ENCODE measurements at places on chromosomes 7 and 10.

- no peak for DNase-seq
These were observed 95.0 kb downstream of the CABCOCO1 start for GRCh38 chr10:61757525-61758397.

GRCh38 chr7:87001214-87001613, 58.2 kb downstream of the ELAPOR2 start:
- no peak for DNase-seq

DNA sequence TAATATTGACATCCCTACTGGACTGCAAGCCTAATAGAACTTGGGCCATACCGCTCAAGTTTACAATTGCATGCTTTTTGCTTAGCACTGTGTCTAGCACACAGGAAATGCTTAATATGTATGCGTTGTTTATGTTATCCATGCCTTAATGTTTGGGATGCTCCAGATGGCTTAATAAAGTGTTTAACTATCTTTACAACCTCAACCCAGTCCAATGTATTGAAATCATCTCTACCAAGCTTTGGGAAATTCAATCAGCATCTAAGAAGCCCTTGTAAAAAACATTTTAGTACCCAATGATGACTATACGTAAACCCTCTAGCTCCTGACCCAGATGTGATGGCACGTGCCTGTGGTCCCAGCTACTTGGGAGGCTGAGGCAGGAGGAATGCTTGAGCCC, 40.0 kb downstream of the CALD1 start:
- no peak for DNase-seq

DNA sequence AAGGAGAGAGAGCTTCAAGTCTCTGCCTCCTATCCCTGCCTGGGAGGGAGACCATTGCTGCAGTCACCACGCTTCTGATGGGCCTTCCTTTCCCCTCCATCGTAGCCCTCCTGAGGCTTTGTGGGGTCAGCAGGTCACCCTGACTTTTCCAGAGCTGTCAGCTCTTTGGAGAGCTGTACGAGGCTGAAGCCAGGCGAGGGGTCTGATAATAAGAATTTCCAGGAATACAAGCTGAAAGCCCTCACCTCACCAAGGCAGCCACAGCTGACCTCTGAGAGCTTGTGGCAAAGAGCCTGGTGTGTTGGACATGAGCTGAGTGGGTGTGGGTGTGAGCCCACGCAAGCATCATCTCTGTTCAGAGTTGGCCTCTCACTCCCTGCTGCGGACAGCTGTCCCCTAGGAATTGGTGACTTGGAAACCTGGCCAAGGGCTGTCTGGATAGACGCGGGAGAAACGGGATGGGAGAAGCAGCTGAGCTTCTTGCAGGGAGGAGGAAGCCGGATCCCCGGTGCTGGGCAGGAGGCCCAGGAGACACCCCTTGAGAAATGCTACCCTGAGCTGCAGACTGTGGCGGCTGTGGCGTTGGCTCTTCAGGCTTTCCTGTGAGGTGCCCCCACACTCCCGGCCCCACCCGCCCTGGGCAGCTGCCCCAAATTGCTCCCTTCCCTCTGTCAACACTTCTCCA, 122.1 kb upstream of the BTBD16 start:
- DNase-seq = no peak

DNA sequence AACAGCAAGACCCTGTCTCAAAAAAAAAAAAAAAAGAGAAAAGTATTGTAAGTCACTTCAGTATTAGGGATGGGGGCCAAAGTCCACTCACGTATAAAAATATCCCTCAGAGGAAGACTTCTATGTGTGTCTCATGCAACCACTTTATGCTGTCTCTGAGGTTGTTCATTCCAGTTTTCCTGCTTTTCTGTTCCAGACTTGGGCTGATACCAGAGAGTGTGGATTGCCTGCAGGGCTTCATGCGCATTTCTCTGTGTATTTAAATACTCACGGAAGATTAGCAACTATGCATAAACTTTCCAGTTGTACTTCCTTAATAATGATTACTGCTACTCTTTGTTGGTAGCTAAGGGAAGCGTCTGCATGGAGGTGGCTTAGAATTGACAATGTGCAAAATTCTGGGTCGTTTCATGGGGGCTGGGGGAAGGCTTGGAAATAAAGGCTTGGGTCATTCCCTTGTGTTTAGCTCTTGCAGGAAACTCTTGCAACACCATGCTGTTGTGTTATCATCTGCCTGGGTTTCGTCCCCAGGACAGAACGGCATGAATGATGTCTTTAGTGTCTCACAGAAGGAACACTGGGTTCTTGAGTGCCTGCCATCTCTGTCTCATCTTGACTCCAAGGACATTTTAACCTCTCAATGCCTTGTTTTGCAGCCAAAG, 54.1 kb downstream of the KIAA1217 start:
- DNase-seq = no peak

DNA sequence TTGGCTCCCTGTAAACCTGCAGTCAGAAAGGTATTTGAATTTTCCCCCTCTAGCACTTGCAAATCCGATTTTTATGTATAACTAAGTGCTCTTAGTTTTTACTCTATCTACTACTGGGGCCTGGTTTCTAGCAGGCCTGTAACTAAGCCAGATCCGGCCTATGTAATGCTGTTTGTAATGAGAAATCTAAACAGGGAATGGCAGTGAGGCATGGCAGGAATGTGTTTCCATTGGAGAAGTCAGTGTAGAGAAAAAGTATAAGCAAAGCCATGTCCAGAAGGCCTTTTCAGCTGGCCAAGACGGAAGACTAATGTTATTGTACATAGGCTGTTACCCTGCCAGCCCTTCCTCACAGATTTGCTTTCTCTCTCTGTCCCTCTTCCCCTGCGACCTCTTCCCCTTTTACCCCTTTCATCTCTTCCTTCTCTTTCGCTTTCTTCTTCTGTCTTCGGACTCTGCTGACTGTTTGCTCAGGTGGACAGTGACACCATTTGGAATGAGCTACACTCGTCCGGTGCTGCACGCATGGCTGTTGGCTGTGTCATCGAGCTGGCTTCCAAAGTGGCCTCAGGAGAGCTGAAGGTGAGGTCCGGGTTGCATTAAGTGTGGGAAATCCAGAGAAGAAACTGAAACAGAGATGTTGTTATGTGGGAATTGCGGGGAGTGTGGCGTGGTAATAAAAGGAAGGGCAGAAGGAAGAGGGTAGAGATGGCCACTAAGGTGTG, 297.5 kb downstream of the HDAC9 start:
- DNase-seq = no peak

DNA sequence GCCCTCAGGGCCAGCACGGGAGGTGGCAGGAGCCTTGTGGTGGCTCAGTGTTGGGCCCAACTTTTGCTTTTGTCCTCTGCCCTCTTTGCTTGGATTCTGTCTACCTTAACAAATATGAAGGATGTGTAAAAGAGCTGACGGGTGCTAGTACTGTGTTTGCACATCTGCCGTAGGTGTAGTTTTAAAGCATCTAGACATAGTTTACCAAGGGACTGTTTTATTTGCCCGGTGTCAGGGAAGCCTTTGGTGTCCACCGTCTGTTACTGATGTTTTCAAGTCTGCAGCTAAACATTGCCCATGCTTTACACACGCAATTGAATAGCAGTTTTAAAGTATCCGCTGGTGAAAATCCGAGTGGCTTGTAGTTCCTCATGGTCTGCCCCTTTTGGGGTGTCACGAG, 87.8 kb downstream of the DYNC2I1 start:
- no peak for DNase-seq

GRCh38 chr7:40644454-40645188, 509.8 kb downstream of the SUGCT start:
- DNase-seq = no peak

GRCh38 chr10:86285136-86285790, 81.3 kb downstream of the GRID1 start:
- DNase-seq = no peak

DNA sequence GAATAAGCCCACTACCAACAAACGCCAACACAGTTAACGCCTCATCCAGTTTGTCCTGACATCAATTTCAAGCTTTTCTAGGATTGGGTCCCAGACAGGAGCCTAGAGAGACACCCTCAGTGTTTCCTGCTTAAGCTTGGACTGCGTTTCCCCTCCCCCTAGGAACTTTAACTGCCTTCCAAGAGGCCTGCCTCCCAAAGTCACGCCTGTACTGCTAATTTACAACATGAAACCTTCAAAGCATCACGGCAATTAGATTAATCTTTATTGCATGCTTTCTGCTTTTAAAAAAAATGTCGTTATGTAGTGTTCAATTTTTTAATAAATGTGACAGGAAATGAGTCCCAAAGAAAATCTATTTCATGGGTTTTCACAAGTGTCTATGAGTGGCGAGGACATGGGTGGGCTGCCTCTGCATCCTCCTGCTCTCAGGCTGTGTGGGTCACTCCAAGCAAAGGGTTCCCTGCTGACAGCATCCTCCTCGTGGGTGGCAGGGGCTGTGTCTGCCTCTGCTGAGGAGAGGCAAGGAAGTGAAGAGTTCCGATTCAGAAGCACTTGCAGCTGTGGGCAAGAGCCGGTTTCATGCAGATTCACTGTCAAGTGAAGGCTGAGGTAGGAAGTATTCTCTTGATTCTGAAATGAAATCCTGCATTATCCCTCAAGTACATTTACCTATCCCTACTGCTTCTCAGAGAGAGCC, 193.0 kb upstream of the KMT2E start:
- DNase-seq = no peak

DNA sequence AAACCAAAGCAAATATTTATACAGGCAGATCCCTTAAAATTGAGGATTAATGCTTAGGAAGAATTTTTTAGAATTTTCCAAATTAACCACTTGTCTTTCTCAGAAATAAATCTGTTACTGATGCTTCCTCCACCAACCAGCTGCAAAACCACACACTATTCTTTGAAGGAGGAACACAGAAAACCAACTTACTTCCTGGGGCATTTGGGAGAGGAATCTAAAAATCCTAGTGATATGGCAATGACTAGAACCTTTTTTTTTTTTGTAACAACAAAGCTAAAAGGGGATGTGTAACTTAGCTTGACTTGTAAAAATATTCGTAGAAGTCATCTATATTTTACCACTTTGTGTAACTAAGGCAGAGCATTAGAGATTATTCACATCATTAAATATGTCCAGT, 5.1 kb upstream of the TM9SF3 start:
- no peak for DNase-seq

DNA sequence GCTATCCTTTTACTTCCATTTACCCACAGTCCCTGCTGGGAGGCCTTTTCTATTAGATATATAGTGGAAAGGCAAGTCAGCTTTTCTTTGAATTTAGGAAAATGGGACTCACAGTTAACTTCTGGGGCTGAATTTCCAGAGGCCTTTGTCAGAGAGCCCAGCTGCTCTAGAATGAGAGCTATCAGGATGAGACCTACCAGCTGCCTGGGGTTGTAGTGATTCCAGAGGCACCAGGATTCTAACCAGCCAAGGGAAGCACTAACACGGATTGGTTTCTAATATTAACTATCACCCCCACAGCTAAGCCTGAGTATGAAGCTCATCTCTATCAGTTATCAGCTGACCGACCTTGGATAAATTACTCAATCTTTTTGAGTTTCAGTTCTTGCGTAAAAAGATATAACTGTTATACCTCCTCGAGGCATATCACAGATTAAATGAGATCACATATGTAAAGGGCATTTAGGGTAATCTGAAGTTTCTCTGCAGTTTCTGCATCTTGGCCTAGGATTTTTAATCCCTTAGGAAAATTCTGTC, 56.6 kb upstream of the CALD1 start:
- no peak for DNase-seq

DNA sequence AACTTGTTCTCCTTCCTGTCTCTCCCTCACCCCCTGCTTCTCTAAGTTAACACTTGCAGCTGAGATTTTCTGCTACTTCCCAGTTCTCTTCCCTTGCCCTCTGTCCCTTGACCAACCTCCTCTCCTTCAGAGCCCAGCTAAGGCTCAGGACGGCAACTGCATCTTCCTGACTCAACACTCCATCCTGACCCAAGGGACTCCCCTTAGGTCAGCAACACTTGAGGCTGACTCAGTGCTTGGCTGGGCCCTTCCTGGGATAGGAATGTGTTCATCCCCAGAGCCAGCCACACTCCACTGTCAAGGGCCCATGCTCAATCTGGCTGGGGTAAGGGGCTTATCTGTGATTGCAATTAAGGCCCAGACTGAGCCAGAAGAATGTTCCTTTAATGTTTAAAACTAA, 3.4 kb downstream of the CALHM2 start:
- DNase-seq = no peak

DNA sequence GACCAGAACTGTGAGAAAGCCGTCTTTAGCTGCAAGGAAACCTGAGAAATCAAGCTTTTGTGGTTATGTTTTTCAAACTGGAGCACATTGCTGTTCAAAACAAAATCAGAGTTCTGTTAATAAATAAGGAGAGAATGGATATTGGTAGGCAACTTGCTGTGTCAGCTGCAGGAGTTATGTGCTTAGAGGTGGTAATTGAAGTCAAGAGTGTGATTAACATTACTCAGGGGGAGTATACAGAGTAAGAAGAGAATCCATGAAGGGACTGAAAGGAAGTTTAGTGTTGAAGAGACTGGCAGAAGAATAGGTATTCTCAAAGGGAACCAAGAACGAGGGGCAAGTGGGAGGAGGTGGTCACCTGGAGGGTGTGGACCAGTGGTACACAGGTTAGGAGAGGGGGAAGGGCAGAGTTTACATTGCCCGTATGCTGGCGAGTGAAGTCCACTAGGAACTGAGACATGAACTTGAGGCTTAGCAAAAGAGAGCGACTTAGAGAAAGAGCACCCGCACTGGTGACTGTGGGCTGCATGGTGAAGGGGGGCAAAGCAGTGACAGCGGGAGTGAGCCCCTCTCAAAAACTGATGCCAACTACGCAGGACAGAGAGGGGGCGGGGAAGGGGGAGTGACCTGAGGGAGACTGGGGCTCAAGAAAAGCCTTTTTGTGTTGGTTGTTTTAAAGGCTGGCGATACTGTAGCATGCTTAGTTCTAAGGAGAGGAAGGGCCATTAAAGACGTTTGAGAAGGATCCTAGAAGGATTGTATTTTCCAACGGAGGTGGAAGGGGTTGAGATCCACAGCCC, 80.0 kb downstream of the SDK1 start:
- DNase-seq = no peak

DNA sequence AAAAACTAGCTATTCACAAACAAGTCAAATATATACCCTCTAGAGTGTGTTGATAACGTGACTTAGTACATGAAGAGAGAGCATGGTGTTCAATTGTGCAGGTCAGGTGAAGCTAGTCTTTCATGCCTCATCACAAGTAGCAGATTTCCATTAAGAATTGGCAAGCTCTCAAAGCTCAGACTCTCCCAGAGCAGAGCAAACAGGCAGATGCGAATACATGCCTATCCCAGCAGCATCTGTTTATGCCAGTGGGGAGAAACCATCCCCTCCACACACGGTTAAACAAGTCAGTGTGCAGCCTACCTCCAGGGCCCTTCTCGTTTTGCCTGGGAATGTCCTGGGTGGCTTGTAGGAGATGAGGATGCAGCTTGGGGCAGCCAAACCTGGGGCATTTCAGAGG, 532.5 kb upstream of the C7orf33 start:
- DNase-seq = no peak

Data from activated T-cell treated with anti-CD3 and anti-CD28 coated beads for 4 hours (primary cell).